Testis (tissue), 5 donors: ENCODE measurements at places on chromosomes 2 and 18. TPM values are rescaled to one million over a fixed set of nuclear protein-coding genes. Genes with fewer than 3 reads are reported as not detected.

AMER3 gene
- 0.99 TPM for polyA plus RNA-seq

GKN2 gene
- polyA plus RNA-seq: not detected

SRSF7 gene
- 169 TPM for polyA plus RNA-seq

DNA sequence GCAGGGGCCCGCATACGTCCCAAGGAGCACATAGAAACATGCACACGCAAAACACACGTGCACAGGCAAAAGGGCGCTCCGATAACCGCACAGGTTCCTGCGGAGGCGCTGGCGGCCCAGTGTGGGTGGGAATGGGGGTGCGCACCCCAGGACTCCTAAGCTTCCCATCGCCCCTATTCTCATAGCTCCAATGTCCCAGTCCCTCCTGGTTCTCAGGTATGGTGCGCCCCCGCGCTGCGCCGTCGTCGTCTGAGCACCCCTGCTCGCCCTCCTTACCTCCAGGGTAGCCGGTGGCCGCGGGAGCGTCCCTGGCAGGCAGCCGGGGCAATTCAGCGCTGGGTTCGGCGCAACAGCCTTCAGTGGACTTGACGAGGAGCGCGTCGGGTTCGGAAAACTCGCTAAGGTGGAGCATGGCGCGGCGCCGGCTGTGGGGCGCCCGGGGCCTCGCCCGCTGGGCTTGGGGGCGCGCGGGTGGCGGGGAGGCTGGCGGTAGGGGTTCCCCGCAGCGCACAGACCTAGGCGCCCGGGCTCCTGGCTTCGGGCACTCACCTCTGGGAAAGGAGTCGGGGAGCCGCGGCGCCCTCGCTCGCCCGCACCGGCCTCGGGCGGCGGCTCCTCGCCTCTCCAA is 328 bp downstream of the EGR4 start:
- no peaks in the 10 kb centered on the region for H3K36me3 ChIP-seq
- no peaks in the 10 kb centered on the region for H3K4me1 ChIP-seq
- no peaks in the 10 kb centered on the region for H3K27me3 ChIP-seq
- H3K27ac ChIP-seq: no peak overlapping the region
- no peak for DNase-seq

- no peak for DNase-seq
- H3K27me3 ChIP-seq: no peaks in the 10 kb centered on the region
- no peak overlapping the region for H3K27ac ChIP-seq
- no peak overlapping the region for H3K4me3 ChIP-seq
- no peaks in the 10 kb centered on the region for H3K36me3 ChIP-seq
- H3K4me1 ChIP-seq: no peaks in the 10 kb centered on the region
Measured at GRCh38 chr2:32902986-32903385, 43.8 kb upstream of the LTBP1 start.

GRCh38 chr2:95353613-95354468 is 48.7 kb upstream of the FAHD2A start:
- H3K4me3 ChIP-seq: no peak overlapping the region
- H3K27ac ChIP-seq: no peak overlapping the region
- no peak for DNase-seq
- no peaks in the 10 kb centered on the region for H3K36me3 ChIP-seq

- H3K27me3 ChIP-seq: no peaks in the 10 kb centered on the region
- H3K36me3 ChIP-seq: no peaks in the 10 kb centered on the region
- no peaks in the 10 kb centered on the region for H3K4me1 ChIP-seq
- H3K4me3 ChIP-seq: no peak overlapping the region
Measured at GRCh38 chr2:158922601-158923000, 45.8 kb upstream of the TANC1 start.

DNA sequence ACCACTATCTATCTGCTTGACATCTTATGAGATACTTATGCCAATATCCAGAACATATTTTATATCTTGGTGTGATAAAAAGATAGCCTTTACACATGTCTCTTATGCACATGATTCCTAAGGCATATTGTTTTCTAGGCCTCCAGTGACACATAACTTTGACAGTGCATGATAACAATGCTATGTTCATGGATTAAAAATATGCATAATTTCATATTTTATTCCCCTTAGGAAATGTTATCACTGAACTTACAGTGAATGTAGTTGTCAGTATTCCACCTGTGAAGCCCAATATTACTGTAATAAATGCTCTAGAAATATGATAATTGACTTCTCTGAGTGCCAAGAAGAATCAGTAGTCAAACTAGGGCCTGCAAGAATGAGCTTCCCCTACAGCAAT is 532.3 kb downstream of the SPAG16 start:
- no peak for DNase-seq
- no peaks in the 10 kb centered on the region for H3K27me3 ChIP-seq
- no peak overlapping the region for H3K4me3 ChIP-seq
- no peaks in the 10 kb centered on the region for H3K4me1 ChIP-seq
- H3K36me3 ChIP-seq: no peaks in the 10 kb centered on the region

DNA sequence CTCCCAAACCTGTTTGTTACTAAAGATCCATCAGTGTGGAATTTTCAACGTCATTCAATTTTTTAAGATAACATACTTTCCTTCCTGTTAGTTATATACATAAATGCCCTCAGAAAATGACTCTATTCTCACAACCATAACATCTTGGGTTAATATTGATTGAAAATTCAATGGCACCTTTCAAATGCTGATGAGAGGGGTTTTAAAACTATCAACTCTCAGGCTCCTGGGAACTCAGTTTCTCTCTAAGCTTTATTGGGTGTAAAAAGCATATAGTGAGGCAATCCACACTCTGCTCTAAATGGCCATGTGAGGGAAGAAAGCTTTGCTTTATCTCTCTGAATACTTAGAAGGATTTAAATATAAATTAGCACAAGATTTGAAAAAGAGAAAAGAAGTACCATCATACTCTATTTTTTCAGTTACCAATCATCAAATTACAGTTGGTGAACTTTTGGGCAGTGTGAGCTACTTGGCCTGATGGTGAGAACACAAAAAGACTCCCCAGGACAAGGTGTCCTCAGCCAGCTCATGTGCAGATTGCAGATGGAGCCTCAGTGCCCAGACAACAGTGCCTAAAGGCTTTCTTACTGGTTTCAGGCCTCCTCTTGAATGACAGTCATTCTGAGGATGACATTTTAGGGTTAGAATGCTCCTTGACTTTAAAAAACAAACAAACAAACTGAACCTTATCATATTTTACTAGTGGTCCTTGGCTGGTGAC is 24.6 kb upstream of the CERS6 start:
- no peaks in the 10 kb centered on the region for H3K27me3 ChIP-seq
- H3K36me3 ChIP-seq: no peaks in the 10 kb centered on the region
- H3K4me3 ChIP-seq: no peak overlapping the region
- DNase-seq: no peak
- H3K4me1 ChIP-seq: peaks cover under 1% of the 10 kb centered on the region
- no peak overlapping the region for H3K27ac ChIP-seq

DNA sequence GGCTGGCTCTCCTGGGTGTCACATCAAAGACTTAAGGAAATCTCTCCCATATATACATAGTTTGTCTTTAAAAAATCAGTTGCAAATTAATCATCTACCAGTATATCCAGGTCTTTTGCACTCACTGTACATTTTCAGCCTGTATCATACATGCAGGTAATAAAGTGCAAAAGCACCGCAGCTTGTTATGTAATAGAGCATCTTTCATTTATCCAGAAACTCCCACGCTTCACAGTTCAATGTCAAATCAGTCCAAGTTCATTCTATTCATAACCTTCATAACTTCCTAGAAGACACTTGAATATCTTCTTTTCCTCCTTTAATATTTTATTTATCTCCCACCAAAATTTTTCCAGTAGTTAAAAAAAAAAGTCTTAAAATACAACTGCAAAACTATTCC is 89.6 kb upstream of the KCTD1 start:
- no peaks in the 10 kb centered on the region for H3K36me3 ChIP-seq
- no peak for DNase-seq
- no peaks in the 10 kb centered on the region for H3K27me3 ChIP-seq
- no peak overlapping the region for H3K27ac ChIP-seq

DNA sequence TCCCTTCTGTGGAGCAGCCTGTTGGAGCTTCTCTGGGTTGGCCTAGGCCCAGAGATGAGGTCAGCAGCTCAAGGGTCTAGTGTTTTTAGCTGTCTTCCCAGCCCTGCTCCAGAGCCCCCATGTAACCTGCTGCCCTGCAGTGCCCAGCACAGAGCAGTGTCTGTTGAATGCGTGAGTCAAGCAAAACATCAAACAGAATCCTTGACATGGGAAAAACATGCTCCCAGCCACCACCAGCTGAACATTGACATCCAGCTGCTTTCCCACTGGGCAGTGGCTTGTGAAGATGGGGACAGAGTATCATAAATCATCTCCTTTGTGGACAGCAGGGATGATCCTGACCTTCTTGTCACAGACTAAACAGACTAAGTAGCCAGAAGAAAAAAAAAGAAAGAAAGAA is 22.6 kb downstream of the IMPA2 start:
- no peak overlapping the region for H3K4me3 ChIP-seq
- no peaks in the 10 kb centered on the region for H3K27me3 ChIP-seq
- H3K36me3 ChIP-seq: no peaks in the 10 kb centered on the region
- H3K4me1 ChIP-seq: peaks cover 11% of the 10 kb centered on the region
- DNase-seq: no peak

DNA sequence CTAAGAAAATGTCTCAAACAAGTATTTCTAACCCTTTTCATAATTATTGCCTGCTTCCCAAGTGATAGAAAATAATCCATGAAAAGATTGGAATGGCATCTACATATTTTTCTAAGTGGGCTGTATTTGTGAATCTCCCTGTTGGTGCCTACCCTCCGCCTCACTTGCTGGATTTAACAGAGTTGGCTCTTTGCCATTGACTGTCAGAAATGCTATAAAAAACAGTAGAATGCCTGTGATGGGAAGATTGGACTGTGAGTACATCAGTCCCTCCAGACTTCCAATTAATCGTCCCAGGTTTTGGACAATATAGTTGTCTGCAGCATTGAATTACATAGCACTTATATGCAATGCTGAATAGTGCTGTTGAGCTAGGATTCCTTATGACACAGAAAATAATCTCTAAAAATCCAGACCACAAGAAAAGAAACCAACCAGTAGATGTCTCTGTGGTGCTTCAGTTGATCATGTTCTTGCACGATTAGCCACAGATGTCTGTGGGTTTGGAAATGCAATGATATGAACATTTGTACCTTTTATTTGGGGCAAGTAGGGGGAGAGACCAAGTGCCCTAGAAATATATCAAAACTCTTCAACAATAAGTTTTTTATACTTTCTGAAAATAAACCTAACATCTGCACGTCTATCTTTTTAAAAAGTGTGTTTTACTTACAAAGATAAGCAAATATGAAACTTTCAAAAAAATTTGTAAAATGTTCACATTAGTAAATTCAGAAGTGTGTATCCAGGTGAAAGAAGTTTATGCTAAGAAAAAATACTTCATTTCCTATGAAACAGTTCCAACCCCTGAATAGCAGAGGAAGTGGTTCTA is 88.5 kb downstream of the DYNAP start:
- H3K4me3 ChIP-seq: no peak overlapping the region
- no peak overlapping the region for H3K27ac ChIP-seq
- H3K4me1 ChIP-seq: no peaks in the 10 kb centered on the region
- no peaks in the 10 kb centered on the region for H3K27me3 ChIP-seq

GRCh38 chr18:34598120-34598635 is 111.9 kb upstream of the DTNA start:
- H3K4me1 ChIP-seq: no peaks in the 10 kb centered on the region
- no peak for DNase-seq
- no peaks in the 10 kb centered on the region for H3K27me3 ChIP-seq
- no peak overlapping the region for H3K4me3 ChIP-seq
- H3K27ac ChIP-seq: no peak overlapping the region

DNA sequence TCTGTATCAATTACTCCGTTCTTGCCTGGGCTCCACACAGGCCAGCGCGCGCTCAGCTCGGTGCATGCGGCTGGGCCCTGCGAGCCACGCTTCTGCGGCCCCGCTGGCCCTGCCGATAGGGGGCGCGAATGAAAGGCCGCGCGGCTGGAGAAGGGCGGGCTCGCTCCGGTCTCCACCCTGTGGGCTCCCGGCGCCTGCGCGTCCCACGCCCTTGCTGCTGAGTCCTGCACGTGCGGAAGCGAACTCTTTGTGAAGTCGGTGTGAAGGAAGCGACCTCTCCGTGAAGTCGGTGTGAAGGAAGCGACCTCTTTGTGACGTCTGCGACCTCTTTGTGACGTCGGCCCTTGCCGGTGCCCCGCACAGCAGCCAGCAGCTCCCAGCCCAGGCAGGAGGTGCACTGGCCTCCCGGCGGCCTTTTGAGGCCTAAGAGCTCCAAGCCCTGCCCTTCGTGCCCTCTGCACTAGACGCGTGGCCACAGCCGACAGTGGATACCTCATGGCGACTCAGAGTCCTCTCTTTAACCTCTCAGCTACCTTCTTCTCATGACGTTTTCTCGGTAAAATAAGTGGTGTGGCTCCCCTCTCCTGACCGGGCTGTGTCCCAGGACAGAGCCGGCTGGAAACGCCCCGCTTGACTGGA is 391.9 kb upstream of the RAB6C start:
- no peak overlapping the region for H3K27ac ChIP-seq
- H3K4me1 ChIP-seq: no peaks in the 10 kb centered on the region
- H3K36me3 ChIP-seq: no peaks in the 10 kb centered on the region
- peak; percentile 79 for DNase-seq
- H3K4me3 ChIP-seq: peak overlapping the region; percentile 33

DNA sequence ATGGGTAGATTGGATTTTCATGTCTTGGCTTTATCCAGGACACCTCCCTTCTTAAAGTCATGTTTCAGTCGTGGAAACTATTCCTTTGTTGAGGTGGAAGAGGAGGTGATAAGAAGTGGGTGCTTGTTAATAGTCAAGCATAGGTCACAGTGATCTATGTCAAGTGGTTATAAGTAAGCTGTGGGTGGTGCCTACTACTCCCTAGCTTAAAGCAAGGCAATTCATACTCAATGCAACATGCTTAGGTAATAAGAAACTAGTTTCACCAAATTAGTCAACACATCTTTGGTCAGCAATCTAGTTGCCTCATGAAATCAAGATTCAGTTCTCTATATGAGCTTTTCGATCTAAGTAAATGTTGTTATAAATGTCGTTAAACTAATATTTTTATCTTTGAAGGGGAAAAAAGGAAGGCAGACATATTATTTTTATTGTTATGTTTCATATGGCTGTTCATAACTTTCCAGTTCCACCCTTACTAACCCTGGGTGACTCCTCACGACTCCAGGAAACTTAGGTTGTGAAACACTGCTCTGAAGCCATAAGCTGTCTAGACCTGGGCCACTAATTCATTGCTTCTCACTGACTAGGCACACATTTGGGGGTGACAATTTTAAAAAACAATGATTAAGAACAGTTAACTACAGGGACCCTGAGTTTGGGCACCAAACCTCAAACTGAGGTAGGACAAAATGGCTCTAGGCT is 5.8 kb upstream of the ABCB11 start:
- no peaks in the 10 kb centered on the region for H3K36me3 ChIP-seq
- no peak overlapping the region for H3K4me3 ChIP-seq
- H3K27ac ChIP-seq: no peak overlapping the region
- H3K27me3 ChIP-seq: no peaks in the 10 kb centered on the region
- DNase-seq: no peak

GRCh38 chr18:2150566-2150965 is 420.7 kb downstream of the METTL4 start:
- H3K4me3 ChIP-seq: no peak overlapping the region
- H3K4me1 ChIP-seq: peaks cover 4% of the 10 kb centered on the region
- DNase-seq: no peak
- no peaks in the 10 kb centered on the region for H3K27me3 ChIP-seq
